ENCODE measurements at places on chromosomes 11 and 22.

GRCh38 chr22:46201059-46201757, 48.9 kb downstream of the CDPF1 start:
- DNase-seq, result no peak

DNA sequence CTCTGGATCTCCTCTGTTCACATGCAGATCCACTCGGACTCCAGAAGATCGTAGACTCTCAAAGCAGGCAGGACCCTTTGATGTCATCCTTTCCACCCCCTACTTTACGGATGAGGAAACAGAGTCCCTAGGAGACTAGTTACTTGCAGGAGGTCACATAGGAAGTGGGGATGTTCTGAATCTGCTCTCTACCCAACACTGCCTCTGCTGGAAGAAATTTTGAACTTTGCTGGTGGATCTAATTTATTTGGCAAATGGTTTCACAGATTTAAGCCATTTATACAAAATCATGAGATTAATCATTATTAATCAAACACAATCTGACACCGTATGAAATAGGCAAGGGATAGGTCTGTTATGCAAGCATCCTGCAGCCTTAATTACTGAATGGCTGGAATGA, 55.0 kb upstream of the USP47 start:
- DNase-seq, result peak; percentile 46

GRCh38 chr11:95465887-95466286, 234.9 kb upstream of the SESN3 start:
- no peak for DNase-seq

DNA sequence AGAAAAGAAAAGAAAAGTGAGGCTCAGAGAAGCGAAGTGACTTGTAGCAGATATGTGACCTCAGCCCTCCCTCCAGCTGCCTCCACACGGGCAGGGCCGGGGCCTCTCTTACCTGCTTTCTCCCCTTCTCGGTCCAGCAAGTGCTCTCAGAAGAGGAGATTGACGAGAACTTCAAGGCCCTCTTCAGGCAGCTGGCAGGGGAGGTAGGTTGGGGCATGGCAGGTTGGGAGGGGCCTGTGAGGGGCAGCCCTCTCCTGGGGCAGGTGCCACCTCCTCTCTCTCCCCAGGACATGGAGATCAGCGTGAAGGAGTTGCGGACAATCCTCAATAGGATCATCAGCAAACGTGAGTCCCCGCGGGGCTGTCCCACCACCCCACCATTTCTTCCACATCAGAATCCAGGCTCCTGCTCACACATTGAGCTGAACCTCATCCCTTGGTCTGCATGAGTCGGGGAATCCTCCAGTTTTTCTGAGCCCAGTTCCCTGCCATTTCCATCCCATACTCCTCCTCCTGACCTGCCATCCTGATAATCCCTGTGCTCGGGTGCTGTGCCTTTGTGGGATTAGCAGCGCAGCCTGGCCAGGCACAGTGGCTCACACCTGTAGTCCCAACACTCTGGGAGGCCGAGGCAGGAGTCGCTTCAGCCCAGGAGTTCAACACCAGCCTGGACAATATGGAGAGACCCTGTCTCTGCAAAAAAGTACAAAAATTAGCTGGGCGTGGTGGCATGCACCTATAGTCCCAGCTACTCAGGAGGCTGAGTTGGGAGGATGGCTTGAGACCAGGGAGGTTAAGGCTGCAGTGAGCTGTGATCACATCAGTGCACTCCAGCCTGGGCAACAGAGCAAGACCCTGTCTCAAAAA, 26.4 kb downstream of the CAPN1 start:
- DNase-seq, result no peak

GRCh38 chr22:25852223-25852622, 110.2 kb downstream of the MYO18B start:
- no peak for DNase-seq

DNA sequence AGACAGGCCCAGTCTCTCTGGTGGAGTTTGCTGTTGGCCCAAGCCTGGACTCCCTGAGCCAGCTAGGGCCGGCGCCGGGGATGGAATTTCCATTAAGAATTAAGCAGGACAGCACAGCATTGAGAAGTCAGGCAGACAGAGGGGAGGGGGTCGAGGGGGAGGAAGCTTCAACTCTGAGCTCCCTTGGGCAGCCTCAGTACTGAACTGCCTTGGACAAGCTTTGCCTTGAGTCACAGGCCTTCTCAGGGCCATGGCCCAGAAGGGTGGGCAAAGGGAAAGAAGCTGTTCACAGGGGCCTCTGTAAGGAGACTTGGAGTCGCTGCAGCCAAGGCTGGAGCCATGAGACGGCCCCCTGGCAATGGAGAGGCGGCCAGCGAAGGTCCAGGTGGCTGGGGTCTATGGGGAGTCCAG, 2.6 kb upstream of the INSC start:
- DNase-seq, result no peak

DNA sequence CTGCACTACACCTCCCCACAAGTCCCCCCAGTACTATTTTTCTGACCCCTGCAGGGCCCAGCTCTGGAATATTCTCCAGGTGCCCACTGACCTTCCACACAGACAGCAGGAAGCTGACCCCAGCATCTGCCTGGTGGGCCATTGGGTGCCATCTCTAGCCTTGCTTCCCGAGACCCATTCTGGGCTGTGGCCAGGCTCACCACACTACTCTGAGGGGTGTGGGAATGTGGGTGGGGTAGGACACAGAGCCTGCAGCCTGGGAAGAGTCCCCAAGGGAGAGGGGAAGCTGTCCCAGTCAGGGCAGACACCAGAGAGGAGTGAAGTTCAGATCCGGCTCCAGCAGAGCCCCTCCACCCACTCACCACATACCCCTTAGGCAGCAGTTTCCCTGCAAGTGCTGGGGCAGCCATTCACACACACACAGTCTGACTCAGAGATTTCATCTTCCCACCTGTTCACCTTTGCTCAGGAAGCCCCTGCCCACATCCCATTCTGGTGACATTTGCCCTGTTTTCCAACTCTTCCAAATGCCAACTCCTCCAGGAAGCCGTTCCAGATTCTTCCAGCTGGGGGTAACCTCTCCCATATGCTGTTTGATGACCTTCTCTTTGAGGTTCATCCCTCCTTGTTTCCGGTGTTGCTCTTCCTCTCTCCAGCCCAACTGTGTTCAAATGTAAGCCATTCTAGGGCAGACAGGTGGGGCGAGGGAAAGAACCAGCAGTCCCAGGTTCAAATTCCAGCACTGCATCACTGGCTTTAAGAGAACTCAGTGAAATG, 1.9 kb downstream of the SLCO2B1 start:
- no peak for DNase-seq

DNA sequence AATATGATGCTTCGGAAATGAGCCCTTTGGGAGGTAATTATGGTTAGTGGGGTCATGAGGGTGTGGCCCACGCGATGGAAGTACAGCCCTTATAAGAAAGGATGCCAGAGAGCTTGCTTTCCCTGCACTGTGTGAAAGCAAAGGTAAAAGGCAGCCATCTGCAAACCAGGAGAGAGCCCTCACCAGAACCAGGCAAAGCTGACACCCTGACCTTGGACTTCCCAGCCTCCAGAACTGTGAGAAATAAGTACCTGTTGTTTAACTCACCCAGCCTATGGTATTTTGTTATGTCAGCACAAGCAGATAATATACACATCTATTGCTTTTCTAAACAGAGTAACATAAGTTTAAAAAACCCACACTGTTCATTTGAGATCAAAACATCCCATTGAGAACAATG, 50.7 kb downstream of the SYN3 start:
- DNase-seq, result no peak

All from fibroblast of mammary gland (primary cell).